DMS79 treated with DMSO at 0.1 percent for 48 hours (cell line): ENCODE measurements at places on chromosomes 1 and 21.

DNA sequence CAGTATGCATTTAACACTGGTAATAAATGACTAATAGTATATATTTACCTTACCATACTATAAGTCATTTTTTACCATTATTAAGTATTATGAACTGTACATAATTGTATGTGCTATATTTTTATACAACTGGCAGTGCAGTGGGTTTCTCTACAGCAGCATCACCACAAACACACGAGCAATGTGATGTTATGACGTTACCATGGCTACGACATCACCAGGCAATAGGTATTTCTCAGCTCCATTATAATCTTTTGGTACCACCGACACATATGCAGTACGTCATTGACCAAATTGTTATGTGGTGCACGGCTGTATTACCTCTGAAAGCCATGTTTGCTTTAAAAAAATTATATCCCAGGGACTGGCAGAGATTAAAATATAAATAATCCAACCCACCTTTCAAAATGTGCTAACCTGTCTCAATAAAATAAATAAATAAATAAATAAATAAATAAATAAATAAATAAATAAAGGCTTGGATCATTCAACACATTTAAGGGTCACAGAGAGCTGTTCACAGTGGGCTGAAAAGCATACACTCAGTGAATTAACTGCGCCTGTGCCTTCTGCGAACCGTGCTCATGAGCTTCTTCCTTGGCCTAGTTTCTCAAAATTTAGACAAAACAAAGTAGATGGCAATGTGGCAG is 121.4 kb upstream of the SLC35F3 start:
- no peak for DNase-seq

GRCh38 chr1:181397845-181398244 is 85.5 kb upstream of the CACNA1E start:
- no peak for DNase-seq

GRCh38 chr1:172427191-172427590 is 6.7 kb downstream of the C1orf105 start:
- DNase-seq: no peak

GRCh38 chr1:226322986-226323385 is 14.0 kb upstream of the LIN9 start:
- no peak for DNase-seq

GRCh38 chr1:21878009-21878773 is 58.9 kb downstream of the HSPG2 start:
- no peak for DNase-seq

GRCh38 chr21:46368533-46369285 is 44.8 kb downstream of the PCNT start:
- DNase-seq: no peak

DNA sequence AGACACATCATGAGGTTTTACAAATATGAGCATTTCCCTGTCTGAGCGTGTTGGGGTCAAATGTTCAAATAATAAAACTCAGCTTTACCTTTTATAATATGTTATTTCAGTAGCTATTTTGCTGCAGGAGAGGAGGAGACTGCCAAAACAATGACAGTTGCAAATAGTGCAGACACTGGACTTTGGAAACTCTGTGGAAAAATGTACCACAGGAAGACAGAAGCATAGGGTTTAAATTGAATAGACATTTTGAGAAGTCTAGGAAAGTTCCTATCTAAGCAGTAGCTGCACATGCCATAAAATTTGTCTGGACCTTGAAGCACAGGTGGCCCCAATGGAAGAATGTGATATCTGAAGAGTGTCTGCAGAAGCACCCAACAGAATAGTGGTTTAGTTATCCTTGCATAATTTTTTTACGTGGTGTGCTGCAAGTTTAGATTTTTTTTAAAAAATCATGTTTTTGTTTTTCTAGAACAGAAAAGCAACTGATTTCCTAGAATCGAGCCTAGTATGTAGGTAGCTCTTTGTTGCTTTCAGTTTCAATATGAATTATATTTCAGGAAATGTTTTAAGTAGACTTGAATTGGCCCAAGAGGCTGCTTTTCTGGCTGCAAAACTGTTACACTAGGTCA is 14.0 kb upstream of the GBP5 start:
- no peak for DNase-seq

DNA sequence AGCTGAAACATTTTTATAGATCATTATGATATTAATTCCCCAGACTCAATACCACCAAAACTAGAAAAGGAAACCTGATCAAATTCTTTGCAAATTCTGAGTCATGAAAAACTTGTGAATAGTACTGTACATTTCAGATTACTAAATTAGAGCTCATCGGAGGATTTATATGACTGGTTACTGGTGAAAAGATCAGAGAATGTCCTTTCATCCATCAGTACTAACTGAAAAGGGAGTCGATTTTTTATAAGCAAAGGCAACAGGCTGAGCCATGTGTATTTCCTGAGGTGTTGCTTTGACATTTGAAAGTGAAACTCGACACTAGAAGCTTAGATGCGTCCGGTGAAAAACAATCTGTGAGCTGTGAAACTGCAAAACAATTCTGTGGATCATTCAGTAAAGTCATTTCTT is 155.7 kb downstream of the TNFSF18 start:
- DNase-seq: no peak

DNA sequence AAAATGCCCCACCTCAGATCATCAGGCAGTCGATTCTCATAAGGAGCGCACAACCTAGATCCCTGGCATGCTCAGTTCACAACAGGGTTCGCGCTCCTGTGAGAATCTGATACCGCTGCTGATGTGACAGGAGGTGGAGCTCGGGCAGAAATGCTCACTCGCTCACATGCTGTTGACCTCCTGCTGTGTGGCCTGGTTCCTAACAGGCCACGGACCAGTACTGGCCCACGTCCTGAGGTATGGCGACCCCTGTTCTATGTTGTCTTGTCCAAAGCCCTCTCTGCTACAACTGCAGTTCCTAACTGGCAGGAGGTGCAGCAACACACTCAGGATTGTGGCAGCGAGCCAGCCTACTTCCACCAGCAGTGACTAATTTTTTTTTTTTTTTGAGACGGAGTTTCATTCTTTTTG is 70.6 kb downstream of the CLSTN1 start:
- DNase-seq: no peak

DNA sequence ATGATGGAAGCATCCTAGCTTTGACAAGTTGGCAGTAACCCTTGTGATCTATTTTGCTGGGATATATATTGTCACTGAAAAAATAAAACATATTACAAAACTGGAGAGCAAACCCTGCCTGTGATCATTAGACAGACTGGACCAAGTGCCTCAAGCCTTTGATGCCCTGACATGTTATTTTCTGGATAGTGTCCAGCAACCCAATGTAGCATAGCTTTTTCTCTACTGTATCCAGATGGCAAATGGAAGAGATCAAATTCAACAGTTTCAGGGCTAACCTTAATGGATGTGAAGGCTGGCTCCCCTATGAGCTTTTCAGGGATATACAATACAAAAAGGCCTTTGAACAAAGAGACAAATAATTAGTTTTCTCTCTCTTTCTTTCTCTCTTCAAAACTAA is 25.1 kb downstream of the WARS2 start:
- peak; percentile 89 for DNase-seq

DNA sequence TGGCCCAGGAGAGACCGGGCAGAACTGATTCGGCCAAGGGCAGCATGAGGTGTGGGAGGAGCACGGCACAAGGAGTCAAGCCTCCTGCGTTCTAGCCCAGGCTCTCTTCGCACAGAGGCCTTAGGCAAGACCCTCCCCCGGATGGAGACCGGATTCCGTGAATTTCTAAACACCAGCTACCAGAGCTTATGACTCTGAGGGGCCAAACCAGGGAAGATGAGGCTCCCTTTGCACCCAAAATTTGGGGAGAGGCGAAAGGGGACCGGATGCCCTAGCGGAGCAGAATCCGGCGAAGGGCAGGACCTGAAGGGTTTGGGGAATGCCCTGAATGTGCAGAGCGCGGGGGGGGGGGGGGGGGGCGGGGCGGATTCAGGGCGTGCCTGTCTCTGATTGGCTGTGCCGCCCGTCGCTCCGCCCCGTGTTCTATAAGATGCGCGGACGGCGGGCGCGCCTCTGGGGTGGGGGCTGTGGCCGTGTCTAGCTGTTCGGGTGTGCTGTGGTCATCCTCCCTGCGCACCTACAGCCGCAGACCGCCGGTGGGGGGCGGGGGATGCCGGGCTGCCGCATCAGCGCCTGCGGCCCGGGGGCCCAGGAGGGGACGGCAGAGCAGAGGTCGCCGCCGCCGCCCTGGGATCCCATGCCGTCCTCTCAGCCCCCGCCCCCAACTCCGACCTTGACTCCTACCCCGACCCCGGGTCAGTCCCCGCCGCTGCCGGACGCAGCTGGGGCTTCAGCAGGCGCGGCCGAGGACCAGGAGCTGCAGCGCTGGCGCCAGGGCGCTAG is at the start of gene TRNP1:
Gene TRNP1, plus strand, starts transcription at position 456 of the 783 bp plus-strand sequence. Its CDS starts 95 bp downstream, at position 551.
- DNase-seq: peak; percentile 73

DNA sequence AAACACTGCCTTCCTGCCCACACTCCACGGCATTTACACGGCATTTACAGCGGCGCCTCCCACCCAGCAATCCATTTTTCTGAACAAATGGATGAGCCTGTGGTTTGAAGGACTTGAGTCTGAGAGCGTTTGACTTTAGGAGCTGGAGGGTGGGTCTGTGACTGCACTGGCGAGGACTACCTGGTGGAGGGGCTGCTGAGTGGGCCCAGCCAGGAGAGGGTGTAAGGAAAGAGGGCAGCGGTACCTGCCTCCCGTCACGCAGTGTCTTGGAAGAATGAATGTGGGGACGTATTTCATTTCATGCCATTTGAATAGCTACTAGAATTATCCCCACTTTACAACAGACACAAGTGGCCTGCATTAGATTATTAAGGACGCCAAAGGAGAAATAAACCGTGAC is 62.9 kb downstream of the B3GALT5 start:
- peak; percentile 100 for DNase-seq

DNA sequence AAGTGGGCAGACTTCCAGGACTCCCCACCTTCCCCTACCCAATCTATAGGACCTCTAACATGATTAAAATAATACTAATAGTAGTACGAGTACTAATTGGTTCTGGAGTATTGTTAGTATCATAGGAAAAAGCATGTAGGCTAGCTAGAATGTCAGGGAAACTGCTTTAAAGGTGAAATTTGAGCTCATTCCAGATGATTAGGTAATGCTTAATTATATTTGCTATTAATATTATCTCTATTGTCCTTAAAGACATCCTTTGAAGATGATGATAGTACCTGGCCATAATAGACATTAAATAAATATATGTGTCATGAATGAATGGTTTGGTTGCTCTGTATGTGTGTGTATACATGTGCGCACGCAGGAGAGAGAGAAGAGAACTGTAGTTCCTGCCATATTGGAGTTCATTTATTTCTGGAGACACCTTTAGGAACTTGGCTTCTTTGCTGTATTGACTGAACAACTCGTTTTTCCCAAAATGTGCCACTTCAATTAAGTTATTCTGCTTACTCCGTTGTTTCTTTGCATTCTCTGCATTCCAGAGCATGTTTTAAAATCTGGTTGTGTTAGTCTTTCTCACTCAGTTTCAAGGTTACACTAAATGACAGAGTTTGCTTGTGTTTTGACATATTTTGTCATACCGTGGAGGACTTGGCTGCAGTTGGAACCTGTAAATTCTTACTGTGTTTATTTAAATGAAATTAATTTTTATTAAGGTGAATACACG is 117.1 kb downstream of the OSBPL9 start:
- DNase-seq: no peak

GRCh38 chr1:235134171-235134570 is 5.5 kb upstream of the TOMM20 start:
- no peak for DNase-seq

DNA sequence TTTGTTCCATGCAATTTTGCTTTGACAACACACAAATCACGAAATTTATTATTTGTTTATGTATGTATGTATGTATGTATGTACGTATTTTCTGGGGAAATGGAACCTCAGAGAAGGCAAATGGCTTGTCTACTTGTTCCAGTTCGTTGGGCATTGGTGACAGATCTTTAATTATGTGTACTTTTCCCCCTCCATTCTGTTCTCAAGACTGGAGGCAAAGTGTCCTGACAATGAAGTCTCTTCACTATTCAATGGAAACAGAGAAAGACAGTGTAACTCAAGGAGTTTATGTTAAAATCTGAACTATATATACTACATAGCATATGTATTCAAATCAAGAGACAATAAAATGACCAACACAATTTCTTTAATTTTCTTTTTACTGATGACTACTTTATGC is 245.7 kb upstream of the PTBP2 start:
- DNase-seq: peak; percentile 55

DNA sequence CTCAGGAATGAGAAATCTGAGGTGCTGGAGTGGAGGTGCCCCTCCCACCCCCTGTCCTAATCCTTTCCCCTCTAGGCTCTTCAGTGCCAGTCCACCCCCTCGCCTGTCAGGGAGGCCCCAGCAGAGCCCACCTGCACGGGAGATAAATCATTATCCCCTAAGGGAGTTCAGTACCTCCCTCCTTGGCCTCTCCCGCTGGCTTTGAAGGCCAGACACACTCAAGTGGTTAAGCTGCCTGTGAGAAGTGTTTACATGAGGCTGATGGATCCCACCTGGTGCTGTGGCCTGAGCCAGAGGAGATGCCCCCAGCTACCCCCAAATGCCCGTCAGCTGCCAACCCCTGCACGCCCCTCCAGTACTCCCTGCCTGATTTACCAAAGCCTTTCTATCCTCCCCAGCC is 3.7 kb downstream of the RSPO1 start:
- peak; percentile 12 for DNase-seq

- DNase-seq: no peak
Observed at GRCh38 chr1:107309962-107310361, 169.1 kb downstream of the NTNG1 start.

DNA sequence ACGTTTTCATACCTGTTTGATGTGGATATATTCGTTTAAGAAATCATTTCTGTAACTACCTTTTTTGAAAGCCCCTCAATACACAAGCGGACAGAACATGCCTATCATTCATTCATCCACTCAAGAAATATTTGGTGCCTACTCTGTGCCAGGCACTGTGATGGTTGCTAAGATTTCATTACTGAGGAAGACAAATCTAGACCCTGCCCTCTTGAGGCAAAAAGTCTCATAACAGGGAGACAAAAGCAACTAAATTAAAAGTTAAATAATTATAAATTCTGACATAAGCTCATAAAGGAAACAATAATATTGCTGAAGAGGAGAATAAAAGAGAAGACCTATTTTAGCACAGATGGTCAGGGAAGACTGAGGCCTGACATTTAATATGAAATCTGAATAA is 203.5 kb upstream of the ZNHIT6 start:
- no peak for DNase-seq

GRCh38 chr21:42570841-42571387 is 57.3 kb downstream of the SLC37A1 start:
- no peak for DNase-seq

DNA sequence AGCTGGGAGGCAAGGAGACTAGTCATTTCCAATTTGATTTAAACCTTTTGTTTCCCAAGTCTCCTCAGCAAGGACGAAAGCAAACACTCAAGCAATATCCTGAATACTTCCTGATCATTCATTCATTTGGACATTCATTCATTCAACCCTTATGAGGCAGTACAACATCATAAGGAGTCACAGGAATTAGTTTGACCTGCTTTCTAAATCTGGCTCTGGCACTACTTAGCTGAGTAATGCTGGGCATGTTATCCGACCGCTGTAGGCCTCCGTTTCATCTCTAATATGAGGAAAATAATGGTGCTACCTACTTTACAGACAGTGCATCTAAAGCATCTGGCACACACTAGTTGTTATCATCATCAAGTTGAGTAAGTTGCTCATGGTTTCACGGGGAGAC is 11.7 kb downstream of the FAM78B start:
- no peak for DNase-seq
